Liver (tissue), 10 donors: ENCODE measurements at places on chromosomes 1 and 21.
A peak's percentile ranks its signal among the peaks of the same experiment; 100 is the strongest.

GRCh38 chr1:6008084-6008415, 15.8 kb upstream of the NPHP4 start:
- no peaks in the 10 kb centered on the region for H3K36me3 ChIP-seq
- no peaks in the 10 kb centered on the region for H3K4me1 ChIP-seq
- H3K4me3 ChIP-seq, result no peak overlapping the region
- DNase-seq, result no peak
- no peaks in the 10 kb centered on the region for H3K27me3 ChIP-seq

DNA sequence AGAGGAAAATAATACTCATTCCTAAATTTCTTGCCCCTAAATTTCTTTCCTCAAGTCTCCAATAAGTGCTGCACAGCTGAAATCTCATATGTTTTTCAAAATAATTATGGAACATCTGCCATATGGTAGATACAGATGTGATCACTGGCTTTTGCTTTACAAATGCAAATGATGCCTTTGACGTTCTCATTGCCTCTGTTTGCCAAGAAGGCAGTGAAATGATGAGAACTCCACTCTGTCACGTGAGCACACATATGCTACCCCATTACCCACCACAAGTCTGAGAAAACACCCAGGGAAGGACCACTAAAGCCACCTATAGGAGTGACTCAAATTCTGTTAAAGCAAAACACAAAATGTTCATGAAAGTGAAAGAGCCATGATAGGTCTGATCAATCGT, 43.9 kb downstream of the DSCAM start:
- H3K4me1 ChIP-seq, result no peaks in the 10 kb centered on the region
- H3K36me3 ChIP-seq, result no peaks in the 10 kb centered on the region
- no peak overlapping the region for H3K4me3 ChIP-seq
- DNase-seq, result no peak
- no peaks in the 10 kb centered on the region for H3K27me3 ChIP-seq

GRCh38 chr1:84598846-84599741, 24.9 kb upstream of the CTBS start:
- DNase-seq, result no peak
- no peaks in the 10 kb centered on the region for H3K27me3 ChIP-seq
- H3K4me3 ChIP-seq, result no peak overlapping the region
- H3K36me3 ChIP-seq, result no peaks in the 10 kb centered on the region
- no peaks in the 10 kb centered on the region for H3K4me1 ChIP-seq

DNA sequence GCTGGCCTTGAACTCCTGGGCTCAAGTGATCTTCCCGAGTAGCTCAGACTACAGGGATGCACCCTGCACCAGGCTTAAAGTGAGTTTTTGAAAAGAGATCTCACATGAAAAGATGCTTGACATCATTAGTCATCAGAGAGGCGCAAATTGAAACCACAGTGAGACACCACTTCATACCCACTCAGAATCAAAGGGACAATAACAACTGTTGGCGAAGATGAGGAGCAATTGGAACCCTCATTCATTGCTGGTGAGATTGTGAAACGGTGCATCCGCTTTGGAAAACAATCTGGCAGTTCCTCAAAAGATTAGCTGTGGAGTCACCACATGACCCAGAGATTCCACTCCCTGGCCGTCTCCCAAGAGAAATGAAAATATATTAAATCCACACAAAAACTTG, 122.3 kb downstream of the PGBD5 start:
- no peak overlapping the region for H3K27ac ChIP-seq
- no peak for DNase-seq
- H3K36me3 ChIP-seq, result no peaks in the 10 kb centered on the region
- H3K4me3 ChIP-seq, result no peak overlapping the region
- H3K4me1 ChIP-seq, result peaks cover 8% of the 10 kb centered on the region

DNA sequence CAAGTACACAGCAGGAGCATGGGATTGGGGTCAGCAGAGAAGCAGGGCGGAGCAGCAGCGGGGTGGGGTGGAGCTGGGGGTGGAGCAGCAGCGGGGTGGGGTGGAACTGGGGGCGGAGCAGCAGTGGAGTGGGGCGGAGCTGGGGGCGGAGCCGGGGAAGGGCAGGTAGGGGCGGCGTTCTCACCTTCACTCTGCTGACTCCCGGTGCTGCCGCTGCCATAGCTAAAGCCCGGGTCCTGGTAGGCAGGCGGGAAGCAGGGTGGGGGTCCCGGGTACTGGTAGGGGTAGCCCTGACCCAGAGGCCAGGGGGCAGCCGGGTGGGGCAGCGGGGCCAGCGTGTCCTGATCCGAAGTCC, 6.7 kb downstream of the TAS1R3 start:
- DNase-seq, result no peak
- no peak overlapping the region for H3K4me3 ChIP-seq
- no peak overlapping the region for H3K27ac ChIP-seq
- no peaks in the 10 kb centered on the region for H3K4me1 ChIP-seq
- H3K27me3 ChIP-seq, result no peaks in the 10 kb centered on the region
- peaks cover 31% of the 10 kb centered on the region for H3K36me3 ChIP-seq

- peaks cover 10% of the 10 kb centered on the region for H3K4me1 ChIP-seq
- DNase-seq, result no peak
- no peaks in the 10 kb centered on the region for H3K27me3 ChIP-seq
- H3K4me3 ChIP-seq, result no peak overlapping the region
Measured at GRCh38 chr1:95951371-95952102, 717.5 kb downstream of the RWDD3 start.

- H3K27me3 ChIP-seq, result no peaks in the 10 kb centered on the region
- peaks cover 37% of the 10 kb centered on the region for H3K4me1 ChIP-seq
- DNase-seq, result no peak
- H3K4me3 ChIP-seq, result no peak overlapping the region
- H3K27ac ChIP-seq, result no peak overlapping the region
Measured at GRCh38 chr21:37413553-37414291, 47.1 kb downstream of the DYRK1A start.

- no peaks in the 10 kb centered on the region for H3K27me3 ChIP-seq
- no peak for DNase-seq
- H3K4me1 ChIP-seq, result no peaks in the 10 kb centered on the region
- H3K4me3 ChIP-seq, result no peak overlapping the region
- no peaks in the 10 kb centered on the region for H3K36me3 ChIP-seq
- H3K27ac ChIP-seq, result no peak overlapping the region
Measured at GRCh38 chr1:117678246-117678977, 72.6 kb downstream of the TENT5C start.

DNA sequence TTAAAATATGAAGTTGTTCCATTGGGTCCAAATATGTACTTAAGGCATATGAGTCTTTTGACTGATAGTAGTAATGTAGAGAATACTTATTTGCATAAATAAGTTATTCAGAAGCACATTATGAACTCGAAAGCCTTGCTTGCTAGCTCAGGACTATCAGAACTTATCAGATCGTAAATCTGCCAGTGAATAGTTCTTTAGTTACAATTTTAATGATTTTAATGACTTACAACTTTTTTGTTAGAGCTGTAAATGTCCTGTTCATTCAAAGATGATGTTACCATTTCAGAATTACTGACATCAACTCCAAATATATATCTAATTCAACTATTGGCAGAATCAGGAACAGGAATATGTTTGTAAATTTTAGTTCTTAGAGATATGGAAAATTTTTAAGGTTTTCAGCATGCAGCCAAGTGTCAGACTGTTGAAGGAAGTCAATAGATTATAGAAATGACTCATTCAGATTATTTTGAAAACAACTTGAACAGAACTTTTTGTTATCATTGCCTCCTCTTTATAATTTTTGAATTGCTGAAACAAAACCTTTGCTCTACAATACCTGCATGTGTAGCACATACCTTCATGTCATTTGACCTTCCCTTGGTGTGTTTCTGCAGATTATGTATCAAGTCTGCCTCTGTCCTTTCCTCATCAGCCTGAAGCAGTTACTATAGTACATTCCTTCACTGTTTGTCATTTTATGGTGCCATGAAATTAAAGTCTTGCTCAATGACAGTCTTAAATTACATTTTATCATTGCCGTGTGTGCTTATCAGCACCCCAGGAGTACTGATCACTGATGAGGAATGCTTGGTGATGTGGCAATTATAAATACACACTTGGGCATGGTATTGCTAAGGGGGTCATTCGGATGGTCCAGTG, 44.9 kb downstream of the LRRC8D start:
- H3K4me3 ChIP-seq, result no peak overlapping the region
- H3K36me3 ChIP-seq, result no peaks in the 10 kb centered on the region
- H3K4me1 ChIP-seq, result peaks cover 2% of the 10 kb centered on the region
- H3K27ac ChIP-seq, result no peak overlapping the region

GRCh38 chr1:195105281-195105680, 1503.0 kb downstream of the KCNT2 start:
- H3K4me1 ChIP-seq, result no peaks in the 10 kb centered on the region
- DNase-seq, result no peak
- no peaks in the 10 kb centered on the region for H3K27me3 ChIP-seq
- no peak overlapping the region for H3K27ac ChIP-seq
- no peak overlapping the region for H3K4me3 ChIP-seq

- no peak overlapping the region for H3K4me3 ChIP-seq
- no peak overlapping the region for H3K27ac ChIP-seq
- no peaks in the 10 kb centered on the region for H3K4me1 ChIP-seq
- no peaks in the 10 kb centered on the region for H3K36me3 ChIP-seq
Measured at GRCh38 chr1:89659322-89660081, 26.6 kb downstream of the LRRC8C start.

DNA sequence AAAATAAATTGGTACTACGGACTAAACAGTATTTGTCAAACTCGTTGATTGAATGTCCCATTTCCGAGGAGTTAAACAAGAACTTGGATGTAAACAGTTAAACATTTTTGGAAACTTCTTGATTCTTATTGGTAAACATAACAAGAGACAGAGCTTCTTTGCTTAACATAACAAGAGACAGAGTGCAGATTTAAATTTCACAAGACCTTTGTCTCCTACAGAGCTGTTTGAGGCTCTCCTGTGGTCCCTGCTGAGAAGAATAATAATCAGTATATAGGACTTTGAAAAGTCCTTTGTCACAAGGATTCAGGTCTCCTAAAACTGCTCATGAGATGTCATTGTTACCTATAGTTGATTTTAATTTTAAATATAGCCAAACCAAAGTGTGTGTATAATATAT, 170.6 kb upstream of the C21orf91 start:
- no peaks in the 10 kb centered on the region for H3K36me3 ChIP-seq
- no peak overlapping the region for H3K4me3 ChIP-seq
- H3K27ac ChIP-seq, result no peak overlapping the region

GRCh38 chr1:240562111-240562590, 49.8 kb downstream of the GREM2 start:
- H3K27me3 ChIP-seq, result no peaks in the 10 kb centered on the region
- H3K36me3 ChIP-seq, result no peaks in the 10 kb centered on the region
- peak overlapping the region; percentile 95 for H3K27ac ChIP-seq
- peak; percentile 32 for DNase-seq
- H3K4me1 ChIP-seq, result no peaks in the 10 kb centered on the region

DNA sequence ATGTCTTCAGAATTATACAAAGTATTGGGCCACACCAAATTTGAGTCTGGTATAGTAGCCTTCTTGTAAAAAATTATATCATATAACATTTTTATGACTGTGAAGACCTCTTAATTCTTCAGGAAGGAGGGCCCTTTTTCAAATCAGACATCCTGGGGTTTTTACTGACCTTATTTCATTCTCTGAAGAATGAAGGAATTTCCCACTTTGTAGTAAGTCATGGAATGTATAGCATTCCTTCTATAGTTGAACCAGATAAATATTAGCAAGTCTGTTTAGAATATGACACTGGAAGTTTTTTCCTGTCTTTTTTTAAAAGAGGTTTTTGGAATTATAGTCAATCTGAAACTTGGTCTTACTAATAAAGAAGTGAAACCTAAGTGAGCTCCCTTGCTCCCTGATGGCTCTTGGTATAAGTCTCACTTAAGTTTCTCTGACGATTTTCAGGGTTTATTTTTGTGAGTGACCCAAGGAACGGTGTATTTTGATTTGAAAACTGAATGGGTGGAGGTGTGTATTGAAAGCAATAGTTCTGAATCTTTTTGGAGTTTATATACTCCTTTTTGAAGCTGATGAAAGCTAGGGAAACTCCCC, 23.7 kb downstream of the SNX27 start:
- no peaks in the 10 kb centered on the region for H3K27me3 ChIP-seq
- no peak for DNase-seq
- H3K4me3 ChIP-seq, result no peak overlapping the region
- peaks cover 7% of the 10 kb centered on the region for H3K4me1 ChIP-seq
- no peaks in the 10 kb centered on the region for H3K36me3 ChIP-seq

- H3K4me1 ChIP-seq, result no peaks in the 10 kb centered on the region
- DNase-seq, result peak; percentile 67
- no peak overlapping the region for H3K27ac ChIP-seq
Measured at GRCh38 chr21:43854773-43855633, 10.0 kb upstream of the AGPAT3 start.

DNA sequence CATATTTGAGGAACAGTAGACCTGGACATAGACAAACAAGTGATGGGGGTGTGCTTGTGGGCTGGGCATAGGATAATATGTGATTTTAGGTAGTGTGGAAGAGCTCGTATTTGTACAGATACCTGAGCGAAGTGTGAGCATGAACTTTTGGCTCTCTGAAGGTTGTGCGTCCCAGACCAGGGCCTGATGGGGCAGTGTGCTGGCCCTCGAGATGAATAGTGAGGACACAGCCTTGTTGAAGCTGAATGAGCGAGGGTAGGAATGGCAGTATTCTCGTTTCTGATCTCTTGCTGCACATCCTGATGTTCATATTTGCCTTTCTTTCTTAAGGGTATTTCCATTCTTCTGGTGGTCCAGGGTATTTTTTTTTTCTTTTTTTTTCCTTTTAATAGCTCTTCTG, 41.5 kb downstream of the USP25 start:
- no peak overlapping the region for H3K4me3 ChIP-seq
- H3K36me3 ChIP-seq, result no peaks in the 10 kb centered on the region
- H3K4me1 ChIP-seq, result peaks cover 3% of the 10 kb centered on the region
- no peaks in the 10 kb centered on the region for H3K27me3 ChIP-seq
- H3K27ac ChIP-seq, result no peak overlapping the region
- no peak for DNase-seq

GRCh38 chr1:186535388-186536133, 74.6 kb upstream of the PDC start:
- no peak overlapping the region for H3K4me3 ChIP-seq
- no peaks in the 10 kb centered on the region for H3K27me3 ChIP-seq
- no peak overlapping the region for H3K27ac ChIP-seq
- H3K36me3 ChIP-seq, result no peaks in the 10 kb centered on the region

DNA sequence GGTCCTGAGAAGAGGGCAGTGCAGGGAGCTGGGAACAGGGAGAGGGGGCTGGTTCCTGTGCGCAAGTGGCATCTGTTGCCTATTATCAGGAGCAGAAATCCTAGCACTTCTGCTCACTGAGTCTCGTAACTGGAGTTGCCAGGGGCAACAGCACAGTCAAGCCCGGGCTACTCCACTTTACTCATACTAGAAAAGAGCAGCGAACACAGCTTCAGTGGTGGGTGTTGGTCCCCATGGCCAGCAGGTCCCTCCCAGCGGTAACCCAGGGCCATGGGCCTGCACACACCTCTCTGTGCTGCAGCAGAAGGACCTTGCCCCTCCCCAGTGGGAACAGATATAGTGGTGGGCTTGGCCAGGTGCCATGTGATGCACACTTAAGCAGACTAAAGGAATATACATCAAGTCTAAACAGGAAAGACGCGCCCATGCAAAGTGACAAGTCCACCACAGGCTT, 8.5 kb downstream of the PYCR2 start:
- H3K36me3 ChIP-seq, result no peaks in the 10 kb centered on the region
- H3K27me3 ChIP-seq, result no peaks in the 10 kb centered on the region
- no peak for DNase-seq
- H3K4me3 ChIP-seq, result no peak overlapping the region
- H3K27ac ChIP-seq, result no peak overlapping the region

GRCh38 chr1:248613742-248614141, 16.2 kb upstream of the OR2T10 start:
- H3K4me3 ChIP-seq, result no peak overlapping the region
- no peaks in the 10 kb centered on the region for H3K27me3 ChIP-seq
- H3K4me1 ChIP-seq, result no peaks in the 10 kb centered on the region
- H3K27ac ChIP-seq, result no peak overlapping the region
